Pulmonary artery endothelial cell (primary cell): ENCODE measurements at places on chromosomes 1 and 21. TPM values are rescaled to one million over a fixed set of nuclear protein-coding genes. Genes with fewer than 3 reads are reported as not detected.

SLC2A5 gene
- total RNA-seq = not detected in 2 replicates

HSPA6 gene
- 0.13 and 0.95 TPM in 2 replicates for total RNA-seq

C1QTNF12 gene
- total RNA-seq = 0.33 TPM in 1 of 2 replicates, not detected in the other

ZMYND12 gene
- 0.28 and 0.40 TPM in 2 replicates for total RNA-seq

SLAMF7 gene
- not detected in 2 replicates for total RNA-seq

ADGRL4 gene
- 126 and 161 TPM in 2 replicates for total RNA-seq

VWA1 gene
- total RNA-seq = 1.6 and 1.7 TPM in 2 replicates

ADSS2 gene
- 83.9 and 111 TPM in 2 replicates for total RNA-seq

CYP4A11 gene
- not detected in 2 replicates for total RNA-seq

CGN gene
- 0.71 and 0.79 TPM in 2 replicates for total RNA-seq

UBASH3A gene
- total RNA-seq = not detected in 2 replicates

CFHR5 gene
- total RNA-seq = not detected in 2 replicates

USH2A gene
- total RNA-seq = not detected in 2 replicates

C1orf94 gene
- not detected in 2 replicates for total RNA-seq

BACE2 gene
- 129 and 132 TPM in 2 replicates for total RNA-seq

VCAM1 gene
- 13.8 and 37.1 TPM in 2 replicates for total RNA-seq

CFAP141 gene
- total RNA-seq = not detected in 2 replicates

RGS7 gene
- 0.21 and 0.40 TPM in 2 replicates for total RNA-seq

RORC gene
- not detected in 2 replicates for total RNA-seq

C1orf50 gene
- total RNA-seq = 2.6 and 4.9 TPM in 2 replicates

FCRL3 gene
- total RNA-seq = not detected in 2 replicates

ZSWIM5 gene
- 0.46 and 0.95 TPM in 2 replicates for total RNA-seq

NID1 gene
- total RNA-seq = 64.3 and 67.7 TPM in 2 replicates

TMEM51 gene
- total RNA-seq = 6.1 and 6.4 TPM in 2 replicates

WLS gene
- 124 and 128 TPM in 2 replicates for total RNA-seq

KCNK1 gene
- total RNA-seq = 0.20 and 0.25 TPM in 2 replicates

UTS2 gene
- not detected in 2 replicates for total RNA-seq

CCDC30 gene
- total RNA-seq = 0.53 and 0.60 TPM in 2 replicates

CELA2B gene
- not detected in 2 replicates for total RNA-seq
